Stimulated activated CD8-positive, alpha-beta memory T cell treated with anti-CD3 and anti-CD28 coated beads, Interleukin-7, amount 100 ng/mL, for 4 hours (primary cell): ENCODE measurements at places on chromosomes 6 and 20.

GRCh38 chr6:144156991-144157390, 6.7 kb downstream of the STX11 start:
- no peak for DNase-seq

DNA sequence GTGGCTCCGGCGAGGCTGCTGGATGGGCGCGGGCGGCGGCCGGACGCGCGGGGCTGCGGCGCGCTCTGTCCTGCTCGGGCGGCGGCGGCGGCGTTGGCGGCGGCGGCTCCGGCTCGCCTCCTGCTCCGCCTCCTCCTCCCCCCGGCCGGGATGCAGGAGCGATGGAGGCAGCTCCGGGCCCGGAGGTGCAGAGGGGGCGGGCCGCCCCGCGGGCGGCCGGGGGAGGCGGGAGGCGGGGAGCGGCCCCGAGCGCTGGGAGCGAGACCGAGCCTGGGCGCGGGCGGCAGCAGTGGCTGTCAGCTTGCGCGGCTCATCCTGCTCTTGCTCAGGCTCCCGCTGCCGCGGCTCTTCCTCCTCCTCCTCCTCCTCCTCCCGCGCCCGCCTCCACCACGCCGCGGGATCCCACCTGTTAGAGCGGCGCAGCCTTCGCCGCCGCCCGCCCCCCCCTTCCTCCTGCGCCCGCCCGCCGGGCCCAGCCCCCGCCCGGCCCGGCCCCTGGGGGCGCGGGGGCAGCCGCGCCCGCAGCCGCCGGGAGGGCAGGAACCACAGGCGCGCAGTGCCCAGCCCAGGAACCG, at the start of gene NOL4L:
Gene NOL4L, minus strand, starts transcription at position 323 of the 575 bp plus-strand sequence. CDS start 443 bp downstream, outside the sequence.
- DNase-seq = peak; percentile 56

- DNase-seq = no peak
Observed at GRCh38 chr6:40896696-40897095, 142.3 kb downstream of the UNC5CL start.

DNA sequence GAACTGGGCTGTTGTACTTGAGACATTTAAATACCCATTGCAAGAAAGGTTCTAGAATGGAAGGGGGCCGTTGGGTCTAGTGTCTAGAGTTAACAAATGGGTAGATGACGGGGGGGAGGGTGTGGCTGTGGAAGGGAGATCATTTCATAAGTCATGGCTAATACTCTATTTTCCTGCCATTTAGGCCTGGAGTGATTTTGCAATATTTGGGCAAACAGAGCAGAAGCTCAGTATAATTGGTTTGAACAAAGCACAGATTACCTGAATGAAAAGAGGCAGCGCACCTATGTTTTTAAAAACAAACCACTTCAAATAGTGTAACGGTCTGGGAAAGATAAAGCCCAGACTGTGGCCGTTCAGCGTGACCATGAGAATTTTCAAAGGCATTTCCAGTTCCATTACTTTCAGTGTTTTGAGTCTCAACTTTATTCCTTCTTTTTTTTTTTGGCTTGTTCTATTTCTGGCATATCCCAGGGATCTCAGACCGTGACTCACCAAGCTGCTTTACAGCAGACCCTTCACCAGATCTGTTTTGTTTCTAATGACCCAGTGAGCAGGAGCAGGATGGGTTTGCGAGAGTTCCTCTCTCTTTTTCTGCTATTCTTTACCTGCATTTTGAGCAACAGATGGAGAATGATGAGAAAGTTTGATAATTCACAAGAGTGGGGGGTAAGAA, 73.7 kb downstream of the LYRM2 start:
- no peak for DNase-seq

DNA sequence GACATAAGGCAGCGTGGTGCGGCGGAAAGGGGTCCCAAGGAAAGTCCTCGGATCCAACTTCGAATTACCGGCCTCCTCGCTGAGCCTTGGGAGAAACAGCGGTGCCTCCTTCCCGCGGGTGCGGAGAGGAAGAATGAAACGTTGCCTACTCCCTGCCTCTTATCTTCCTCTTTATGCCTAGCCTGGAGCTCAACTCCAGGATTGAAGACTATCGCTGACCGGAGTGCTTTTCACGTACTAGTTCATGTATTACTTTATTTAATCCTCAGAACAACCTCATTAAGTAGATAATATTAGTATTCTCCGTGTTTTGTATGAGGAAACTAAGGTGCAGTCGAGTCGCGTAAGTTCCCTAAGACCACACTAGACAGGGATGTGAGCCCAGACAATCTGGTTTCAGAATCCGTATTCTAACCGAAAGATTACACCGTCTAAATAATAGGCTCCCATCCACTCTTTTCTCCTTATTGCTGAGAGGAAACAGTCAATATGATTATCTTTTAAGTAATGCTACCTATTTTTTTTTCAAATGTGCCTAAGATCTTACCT, 793 bp upstream of the PDSS2 start:
- DNase-seq = no peak

DNA sequence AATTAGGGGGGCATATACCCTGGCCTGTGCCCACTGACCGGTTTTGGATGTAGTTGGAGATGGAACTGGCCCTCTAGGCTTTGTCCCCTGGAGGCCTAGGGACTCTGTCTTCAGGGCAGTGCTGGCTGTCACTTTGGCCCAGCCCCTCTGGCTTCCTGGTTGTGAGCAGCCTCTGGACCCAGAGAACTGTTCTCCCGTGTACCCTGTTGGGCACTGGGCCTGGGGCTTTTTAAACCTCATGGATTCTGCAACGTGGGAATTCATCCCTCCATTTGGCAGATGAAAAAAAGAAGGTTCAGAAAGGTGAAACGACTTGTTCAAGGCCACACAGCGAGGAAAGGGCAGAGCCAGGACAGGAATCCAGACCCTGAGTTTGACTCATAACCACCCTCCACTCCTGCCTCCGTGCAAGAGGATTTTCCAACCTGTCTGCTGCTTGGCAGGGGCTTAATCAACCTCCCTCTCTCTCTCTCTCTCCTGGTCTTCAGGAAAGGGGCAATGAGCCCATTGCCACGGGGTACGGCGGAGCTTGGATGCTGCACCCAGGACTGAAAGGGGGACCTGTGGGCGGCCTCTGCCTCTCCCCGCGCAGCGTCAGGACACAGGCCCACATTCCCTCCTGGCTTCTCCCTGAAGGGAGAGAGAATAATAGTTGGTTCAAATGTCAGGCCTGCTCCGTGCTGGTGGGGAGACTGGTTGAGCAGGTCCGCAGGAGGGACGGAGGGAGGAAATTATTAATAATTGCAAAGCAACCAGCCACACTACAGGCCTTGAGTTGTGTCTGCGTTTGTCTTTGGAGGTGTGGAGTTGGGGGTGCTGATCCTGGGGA, 56.0 kb downstream of the CEBPB start:
- DNase-seq = no peak

- no peak for DNase-seq
Observed at GRCh38 chr6:149454346-149454848, 30.4 kb downstream of the ZC3H12D start.

- DNase-seq = no peak
Observed at GRCh38 chr6:132978685-132979084, 164.3 kb downstream of the RPS12 start.

GRCh38 chr6:45209762-45210161, 118.4 kb upstream of the RUNX2 start:
- DNase-seq = no peak

GRCh38 chr20:47535088-47535487, 33.4 kb downstream of the NCOA3 start:
- DNase-seq = no peak

GRCh38 chr20:16486532-16486931, 86.7 kb downstream of the KIF16B start:
- no peak for DNase-seq

- no peak for DNase-seq
Observed at GRCh38 chr6:68126089-68126749, 508.9 kb upstream of the ADGRB3 start.

- DNase-seq = no peak
Observed at GRCh38 chr6:164290101-164290500, 875.6 kb downstream of the QKI start.

DNA sequence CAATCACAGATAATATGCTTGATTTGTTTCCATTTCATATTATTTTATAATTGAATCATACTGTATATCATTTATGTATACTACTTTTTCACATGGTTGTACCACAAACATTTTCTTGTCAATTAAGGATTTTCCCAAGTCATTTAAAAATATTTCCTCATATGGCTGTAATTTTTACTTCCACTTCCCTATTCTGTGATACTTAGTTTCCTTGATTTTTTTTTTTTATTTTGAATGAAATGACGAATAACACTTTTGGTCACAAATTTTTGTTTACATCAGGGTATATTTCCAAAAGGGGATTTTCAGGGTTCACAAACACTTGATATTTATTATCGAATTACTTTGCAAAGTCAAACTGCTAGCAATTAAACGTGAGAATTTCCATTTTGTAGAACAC, 515.6 kb downstream of the KIF16B start:
- no peak for DNase-seq

GRCh38 chr20:61433816-61434215, 181.8 kb downstream of the CDH4 start:
- DNase-seq = no peak

- no peak for DNase-seq
Observed at GRCh38 chr6:136464148-136464547, 86.1 kb downstream of the MAP7 start.

- no peak for DNase-seq
Observed at GRCh38 chr20:36167902-36168503, 13.5 kb downstream of the EPB41L1 start.

- DNase-seq = no peak
Observed at GRCh38 chr6:107539849-107540464, 50.0 kb downstream of the SOBP start.

- no peak for DNase-seq
Observed at GRCh38 chr6:116388924-116389323, 18.2 kb downstream of the DSE start.

DNA sequence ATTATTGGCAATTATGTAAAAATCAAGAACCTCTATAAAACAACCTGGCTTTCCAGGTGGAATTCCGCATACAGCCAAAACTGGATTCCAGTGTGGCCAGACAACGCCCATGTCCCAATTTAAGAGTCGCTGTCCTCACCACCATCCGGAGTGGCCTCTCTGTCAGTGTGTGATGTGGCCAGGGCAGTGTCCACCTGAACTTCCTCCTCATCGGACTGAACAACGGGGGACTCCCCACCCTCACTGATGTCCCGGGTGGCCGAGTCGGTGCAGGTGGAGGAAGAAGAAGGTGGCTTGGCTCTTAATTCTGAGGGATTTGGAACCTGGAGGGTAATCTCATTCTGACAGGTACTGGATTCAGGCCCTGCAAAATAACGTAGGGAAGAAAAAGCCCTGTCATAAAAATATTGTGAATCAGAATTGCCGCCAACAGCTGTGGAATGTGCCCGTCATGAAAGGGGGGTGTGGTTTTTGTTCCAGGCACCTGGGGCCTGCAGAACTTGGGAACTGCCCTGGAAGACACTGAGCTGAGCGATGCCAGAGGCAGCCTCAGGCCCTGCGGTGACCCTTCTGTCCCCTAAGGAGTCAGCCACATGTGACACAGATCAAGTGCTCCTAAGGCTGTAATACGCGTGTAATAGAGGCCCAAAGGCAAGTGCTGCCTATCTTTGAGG, 139.8 kb downstream of the DTNBP1 start:
- DNase-seq = no peak

DNA sequence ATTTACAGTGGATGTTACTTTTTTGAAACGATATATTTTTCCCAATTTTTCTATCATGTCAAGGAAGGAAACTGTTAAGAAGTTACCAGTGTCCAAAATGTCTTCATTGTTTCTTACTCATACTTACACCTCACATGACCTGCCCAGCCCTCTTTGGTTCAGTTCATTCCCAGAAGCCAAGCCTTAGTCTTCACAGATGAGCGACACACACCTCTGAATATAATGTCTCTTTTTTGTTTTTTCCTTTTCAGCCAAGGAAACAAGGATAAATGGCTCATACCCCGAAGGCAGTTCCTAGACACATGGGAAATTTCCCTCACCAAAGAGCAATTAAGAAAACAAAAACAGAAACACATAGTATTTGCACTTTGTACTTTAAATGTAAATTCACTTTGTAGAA, 225.2 kb downstream of the SMOC2 start:
- DNase-seq = no peak

DNA sequence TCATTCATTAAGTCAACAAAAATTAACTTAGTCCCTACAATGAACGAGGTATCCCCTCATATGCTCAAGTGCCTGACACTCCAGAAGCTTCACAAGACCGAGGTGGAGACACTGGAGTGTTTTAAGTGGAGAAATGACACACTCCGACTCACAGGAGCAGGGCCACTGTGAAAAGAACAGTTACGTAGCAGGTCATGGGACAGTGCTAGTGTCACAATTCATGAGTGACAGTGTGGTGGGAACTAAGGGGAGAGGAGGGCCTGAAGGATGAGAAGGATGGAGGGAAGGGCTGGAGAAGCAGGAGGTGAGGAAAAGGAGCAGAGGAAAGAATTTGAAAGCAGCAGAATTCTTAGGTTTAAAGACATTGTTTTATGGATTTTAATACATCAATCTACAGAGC, 1.3 kb upstream of the HLA-A start:
- DNase-seq = no peak

DNA sequence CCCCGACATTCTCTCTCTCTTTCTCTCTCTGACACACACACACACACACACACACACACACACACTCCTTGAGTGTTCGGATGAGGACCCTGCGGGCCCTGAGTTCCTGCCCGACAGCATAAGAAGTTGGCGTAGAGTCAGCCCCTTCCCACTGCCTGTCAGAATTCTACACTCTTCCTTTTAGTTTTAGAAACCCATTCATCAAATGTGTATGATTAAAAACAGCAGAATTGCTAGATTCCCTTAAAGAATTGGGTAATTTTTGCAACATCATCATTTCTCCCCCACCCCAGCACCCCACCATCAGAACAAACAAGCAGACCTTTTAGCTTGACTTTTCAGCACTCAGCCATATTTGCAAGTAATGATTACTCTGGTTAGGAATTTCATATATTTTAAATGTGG, 322.8 kb downstream of the FARS2 start:
- DNase-seq = no peak

GRCh38 chr20:63183422-63184146, 32.3 kb downstream of the YTHDF1 start:
- DNase-seq = no peak

GRCh38 chr6:109285366-109285765, 96.9 kb downstream of the CD164 start:
- DNase-seq = no peak

GRCh38 chr6:90284236-90285041, 12.2 kb downstream of the BACH2 start:
- DNase-seq = peak; percentile 58

DNA sequence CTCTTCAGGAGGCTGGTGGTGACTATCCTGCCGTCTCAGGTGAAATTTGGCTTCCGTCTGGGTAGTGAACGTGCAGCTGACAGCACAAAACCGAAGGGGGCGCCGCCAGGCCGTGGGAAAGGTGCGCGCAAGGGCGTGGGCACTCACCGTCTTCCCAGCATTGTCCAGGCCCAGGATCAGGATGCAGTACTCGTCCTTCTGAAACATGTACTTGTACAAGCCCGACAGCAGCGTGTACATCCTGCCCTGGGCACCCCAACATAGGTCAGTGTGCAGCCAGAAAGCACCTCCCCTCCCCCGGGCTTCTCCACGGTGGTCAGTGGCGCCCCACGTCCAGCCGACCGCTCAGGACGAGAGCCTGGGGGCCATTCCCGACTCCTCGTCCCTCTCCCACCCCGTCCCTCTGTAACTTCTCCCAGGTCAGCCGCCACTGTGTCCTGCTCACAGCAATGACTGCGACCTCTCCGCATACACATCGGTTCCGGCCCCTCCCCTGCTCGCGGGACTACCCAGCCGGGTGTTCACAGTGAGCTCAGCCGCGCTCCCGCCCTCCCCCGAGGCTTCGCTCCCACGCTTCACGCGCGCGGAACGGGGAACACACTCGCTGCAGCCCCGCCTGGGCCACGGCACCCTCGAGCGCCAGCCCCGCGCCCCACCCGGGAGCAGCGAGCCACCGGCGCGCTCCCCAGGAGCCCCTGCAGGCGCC, 771 bp downstream of the ARFRP1 start:
- DNase-seq = peak; percentile 43
